Erythroblast (primary cell): ENCODE measurements at places on chromosomes 2 and 18.

DNA sequence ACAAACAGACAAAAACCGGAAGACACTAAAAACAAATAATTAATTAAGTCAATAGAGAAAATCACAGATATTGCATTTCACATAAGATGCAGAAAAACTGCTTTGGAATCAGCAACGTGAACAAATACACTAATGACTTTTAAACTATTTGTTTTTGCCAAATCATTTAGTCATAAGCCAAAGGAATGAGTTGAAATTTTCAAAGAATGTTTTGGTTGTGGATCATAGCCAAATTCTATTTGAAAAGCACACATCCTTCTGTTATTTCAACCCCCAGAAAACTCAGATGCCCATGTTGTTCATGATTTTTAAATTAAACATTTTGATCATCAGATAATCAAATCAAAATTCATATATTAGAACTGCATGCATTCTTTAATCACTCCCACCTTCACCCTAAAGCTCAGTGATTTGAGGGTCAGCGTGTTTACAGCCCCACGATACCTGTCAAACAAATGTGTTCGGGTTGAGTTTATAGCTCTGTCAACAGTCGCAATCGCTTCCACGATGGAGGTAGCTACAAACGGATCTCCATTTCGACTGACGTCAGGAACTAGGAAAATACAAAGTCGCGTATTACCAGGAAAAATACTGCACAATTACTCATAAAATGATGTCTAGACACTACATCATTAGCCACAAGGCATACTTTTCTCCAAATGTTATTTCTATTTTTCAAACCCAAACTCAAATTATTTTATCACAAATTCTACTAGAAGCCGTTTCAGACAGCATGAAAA lies 90.2 kb downstream of the PXDN start:
- DNase-seq: no peak

GRCh38 chr2:120747706-120748105 lies 12.0 kb downstream of the GLI2 start:
- DNase-seq: no peak

- DNase-seq: no peak
Observed at GRCh38 chr18:68769461-68769860, 28.4 kb upstream of the CCDC102B start.

DNA sequence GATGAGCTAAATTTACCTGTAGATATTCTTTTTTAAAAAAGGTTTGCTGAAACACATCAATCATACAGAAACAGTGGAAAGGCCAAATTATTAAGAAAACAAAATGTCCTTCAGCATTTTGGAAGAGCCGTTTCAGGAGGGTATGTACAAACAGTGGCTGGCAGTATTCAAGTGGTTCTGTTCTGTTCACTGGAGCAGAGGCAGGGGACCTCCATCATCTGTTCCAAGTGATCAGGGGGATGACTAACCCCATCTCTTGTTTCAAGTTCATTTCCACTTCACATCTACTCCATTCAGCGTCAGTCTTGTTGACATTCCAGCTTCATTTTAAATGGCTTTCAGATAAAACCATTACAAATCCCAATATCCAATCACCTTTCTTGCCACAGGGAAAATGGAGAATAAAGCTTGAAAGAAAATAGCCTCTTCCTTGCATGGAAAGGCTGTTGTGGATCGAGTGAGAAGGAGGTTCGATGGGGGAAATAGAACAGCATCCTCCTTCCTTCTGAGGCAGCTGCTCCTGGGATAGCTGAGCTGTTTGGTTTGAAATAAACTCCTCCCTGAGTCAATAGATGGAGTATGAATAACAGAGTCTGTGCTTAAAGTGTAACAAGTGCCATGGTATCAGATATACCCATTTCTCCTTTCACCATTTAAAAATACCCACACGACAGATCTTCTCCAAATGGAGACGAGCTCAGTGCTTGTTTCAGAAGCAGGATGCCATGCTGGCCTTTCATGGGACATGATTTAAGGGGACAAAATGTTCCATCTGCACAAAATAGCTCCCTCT lies 63.7 kb upstream of the OTOF start:
- DNase-seq: no peak

GRCh38 chr2:143138292-143138691 lies 9.1 kb downstream of the ARHGAP15 start:
- DNase-seq: no peak

DNA sequence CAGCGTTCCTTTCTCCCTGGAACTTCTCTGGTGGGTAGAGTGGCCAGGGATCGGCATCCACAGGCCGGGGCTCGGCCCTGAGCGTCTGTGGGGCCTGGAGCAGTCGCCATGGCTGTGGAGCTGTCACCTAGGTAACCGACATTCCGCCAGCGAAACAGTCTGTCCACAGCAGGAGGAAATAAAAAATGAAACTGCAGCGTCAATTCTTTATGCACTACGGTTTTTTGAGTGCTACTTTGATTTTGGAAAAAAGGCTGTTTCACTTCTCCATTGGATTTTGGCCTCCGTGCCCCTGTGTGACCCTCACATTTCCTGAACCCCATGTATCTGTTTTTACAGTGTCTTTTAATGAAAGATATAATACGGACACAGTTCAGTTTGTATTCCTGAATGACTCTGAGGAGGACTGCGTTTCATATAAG lies 163.4 kb downstream of the LDLRAD4 start:
- DNase-seq: no peak

GRCh38 chr2:127702395-127703009 lies 1.2 kb downstream of the SFT2D3 start:
- no peak for DNase-seq

- no peak for DNase-seq
Observed at GRCh38 chr2:170485254-170486026, 229.7 kb upstream of the SP5 start.

- no peak for DNase-seq
Observed at GRCh38 chr2:240212425-240213225, 72.2 kb upstream of the OTOS start.

GRCh38 chr2:165115258-165115657 lies 88.6 kb downstream of the SCN3A start:
- no peak for DNase-seq
